Dorsolateral prefrontal cortex (tissue), 122 donors: ENCODE measurements at places on chromosomes 11 and 22.

DNA sequence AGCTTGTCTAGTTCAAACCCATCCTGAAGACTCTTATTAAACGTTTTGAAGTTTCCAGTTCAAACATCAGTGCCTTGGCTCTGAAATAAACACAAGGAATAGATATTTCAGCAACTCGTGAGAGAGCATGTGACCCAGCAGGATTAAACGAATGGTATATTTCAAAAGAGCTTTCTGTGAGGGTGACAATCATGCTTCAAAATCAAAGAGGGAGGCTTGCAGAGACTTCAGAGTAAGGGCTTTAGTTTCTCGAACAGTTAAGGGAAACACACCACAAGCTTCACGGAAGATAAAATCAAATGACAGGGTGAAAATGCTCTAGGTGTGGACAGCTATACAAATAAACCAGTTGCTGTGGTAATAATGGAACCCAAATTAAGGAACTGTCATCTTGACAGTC lies 1.4 kb downstream of the HPS4 start:
- DNase-seq = no peak

- DNase-seq = no peak
Observed at GRCh38 chr22:41620589-41621098, at the start of gene DESI1. Gene DESI1 (minus strand): TSS chr22:41621043. CDS start chr22:41620839, 204 bp downstream.

GRCh38 chr11:1771700-1772099 lies 8.0 kb upstream of the CTSD start:
- peak; percentile 57 for DNase-seq

DNA sequence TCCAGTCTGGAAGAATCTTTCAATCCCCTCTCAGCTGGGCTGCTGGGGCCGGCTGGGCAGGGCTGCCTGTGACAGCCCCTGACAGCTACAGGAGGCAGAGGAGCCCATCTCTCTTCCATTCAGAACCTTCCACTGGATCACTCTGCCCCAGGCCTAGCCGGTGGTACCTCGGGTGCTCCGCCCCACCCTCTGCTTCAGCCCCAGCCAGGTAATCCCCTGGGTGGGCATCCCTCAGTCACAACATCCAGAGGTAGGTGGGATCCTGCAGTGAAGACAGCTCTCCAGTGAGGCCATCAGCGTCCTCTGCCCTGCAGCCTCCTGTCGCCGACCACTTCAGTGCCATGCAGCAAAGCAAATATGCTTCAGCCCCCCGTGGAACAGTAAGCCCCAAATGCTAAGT lies 223.7 kb downstream of the DSCAML1 start:
- peak; percentile 15 for DNase-seq

- DNase-seq = no peak
Observed at GRCh38 chr11:13076961-13077360, 67.8 kb downstream of the RASSF10 start.

GRCh38 chr11:27592098-27592780 lies 85.7 kb upstream of the LIN7C start:
- DNase-seq = no peak

DNA sequence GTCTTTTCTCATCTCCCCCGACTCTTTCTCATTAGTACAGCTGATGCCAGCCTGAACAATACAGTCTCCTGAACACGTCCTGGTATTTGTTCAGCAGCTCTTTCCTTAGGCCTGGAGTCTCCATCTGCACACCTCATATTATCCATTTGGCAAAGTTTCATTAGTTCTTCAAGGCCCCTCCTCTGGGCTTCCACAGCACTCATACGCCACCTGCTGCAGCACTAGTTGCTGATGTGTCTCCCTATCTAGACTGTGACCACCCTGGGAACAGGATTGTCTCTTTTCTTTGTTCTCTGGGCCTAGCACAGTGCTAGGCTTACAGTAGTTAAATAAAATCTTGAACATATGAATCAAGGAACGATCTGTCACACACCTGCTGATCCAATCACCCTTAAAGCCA lies 17.2 kb downstream of the DCHS1 start:
- no peak for DNase-seq

- DNase-seq = no peak
Observed at GRCh38 chr11:47071341-47071740, 105.3 kb downstream of the ARFGAP2 start.

GRCh38 chr11:78298291-78298771 lies 109.6 kb downstream of the USP35 start:
- DNase-seq = no peak

- DNase-seq = no peak
Observed at GRCh38 chr11:14359501-14360031, 583 bp upstream of the RRAS2 start.

DNA sequence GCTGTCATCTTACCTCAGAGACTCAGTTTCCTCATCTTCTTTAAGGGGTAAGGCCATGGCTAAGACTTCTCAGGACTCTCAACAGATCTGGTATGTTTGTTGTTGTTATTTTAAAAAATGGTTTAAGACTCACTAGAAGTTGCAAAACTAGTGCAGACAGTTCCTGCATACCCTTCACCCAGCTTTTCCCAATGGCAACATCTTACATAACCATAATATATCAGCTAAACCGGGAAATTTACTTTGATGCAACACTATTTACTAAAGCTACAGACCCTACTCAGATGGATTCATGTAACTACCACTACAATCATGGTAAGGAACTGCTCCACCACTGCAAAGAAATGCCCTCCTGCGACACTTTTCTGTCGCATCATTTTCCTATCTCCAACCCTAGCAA lies 20.4 kb downstream of the LGR4 start:
- DNase-seq = no peak

- no peak for DNase-seq
Observed at GRCh38 chr22:22369964-22370270, 125.3 kb downstream of the VPREB1 start.

GRCh38 chr11:84930863-84931262 lies 696.3 kb downstream of the DLG2 start:
- no peak for DNase-seq

- no peak for DNase-seq
Observed at GRCh38 chr11:91997226-91997625, 227.4 kb upstream of the FAT3 start.

DNA sequence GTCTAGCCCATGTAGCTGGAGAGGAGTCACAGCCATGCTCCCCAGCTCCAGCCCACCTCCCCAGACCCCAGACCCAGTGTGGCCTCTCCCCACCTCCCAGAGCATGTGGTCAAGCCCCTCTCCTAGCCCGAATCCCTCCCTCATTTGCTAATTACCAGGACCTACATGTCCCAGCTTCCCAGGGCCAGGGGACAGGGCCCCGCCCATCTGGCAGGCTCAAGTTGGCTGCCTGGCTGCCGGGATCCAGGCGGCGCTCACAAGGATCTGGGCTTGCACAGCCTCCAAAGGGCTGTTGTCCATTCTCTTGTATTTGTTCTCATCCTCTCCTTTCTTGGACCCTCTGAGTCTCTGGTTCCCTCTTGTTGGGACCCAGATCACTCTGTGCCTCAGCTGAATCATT lies 4.6 kb upstream of the MIF start:
- DNase-seq = no peak

- DNase-seq = no peak
Observed at GRCh38 chr11:13861411-13861810, 101.1 kb upstream of the SPON1 start.

DNA sequence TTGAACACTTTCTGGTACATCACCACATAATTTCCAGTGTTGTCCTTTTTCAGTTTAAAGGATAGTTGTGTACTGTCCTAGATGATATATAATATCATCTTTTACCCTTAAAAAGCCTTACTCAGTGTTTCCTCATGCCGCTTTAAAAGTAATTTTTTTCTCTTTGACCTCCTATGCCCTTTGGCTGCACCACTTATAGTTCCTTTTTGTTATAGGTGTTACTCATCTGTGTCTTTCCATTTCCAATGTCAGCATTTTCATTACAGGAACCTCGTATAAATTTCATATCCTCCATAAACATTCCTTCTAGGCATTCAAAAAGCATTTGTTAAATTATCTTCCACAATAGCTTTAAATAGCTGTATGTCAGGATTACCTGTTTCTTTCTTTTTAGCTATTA lies 40.8 kb downstream of the USP47 start:
- no peak for DNase-seq

- DNase-seq = no peak
Observed at GRCh38 chr11:25396847-25397246, 900.0 kb downstream of the LUZP2 start.

GRCh38 chr11:131581046-131581445 lies 210.6 kb downstream of the NTM start:
- no peak for DNase-seq

DNA sequence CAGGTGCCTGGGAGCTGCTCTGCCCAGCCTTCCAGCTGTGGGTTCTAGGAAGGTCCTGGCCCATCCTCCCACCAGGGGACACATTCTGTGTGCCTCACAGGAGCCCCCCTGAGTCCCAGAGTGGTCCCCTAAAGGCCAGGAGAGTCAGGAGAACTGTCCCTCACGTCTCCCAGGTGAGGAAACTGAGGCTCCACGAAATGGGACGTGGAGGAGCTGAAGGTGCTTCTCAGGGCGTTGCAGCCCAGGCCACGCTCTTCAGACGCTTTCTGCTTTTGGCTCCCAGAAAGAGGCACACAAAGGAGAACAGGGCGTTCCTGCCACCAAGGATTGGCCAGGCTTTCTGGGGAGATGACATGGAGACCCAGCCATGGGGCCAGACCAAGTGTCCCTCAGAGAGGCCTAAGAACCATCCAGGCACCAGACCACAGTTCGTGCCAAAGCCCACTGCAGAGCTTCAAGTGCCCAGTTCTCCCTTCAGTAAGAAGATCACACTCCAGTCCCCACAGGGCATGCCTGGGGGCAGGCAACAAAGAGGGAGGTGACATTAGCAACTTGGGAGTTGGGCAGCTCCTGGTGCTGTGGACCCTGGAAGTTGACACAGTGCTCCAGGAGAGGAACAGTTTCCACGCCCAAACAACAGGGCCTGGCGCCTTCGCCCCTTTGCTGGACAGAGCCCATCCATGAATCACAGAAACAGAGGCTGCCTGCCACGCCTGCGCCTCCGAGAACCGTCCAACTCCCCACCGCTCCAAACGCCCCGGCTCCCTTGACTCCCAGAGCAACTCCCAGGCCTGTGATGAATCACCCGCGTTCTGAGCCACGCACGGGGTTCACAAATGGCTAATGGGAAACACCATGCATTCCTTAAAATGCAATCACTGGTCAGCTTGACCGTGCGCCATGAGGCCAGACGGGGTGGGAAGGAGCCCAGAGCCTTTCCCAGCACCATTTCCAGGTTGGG lies 589.2 kb downstream of the BRD1 start:
- no peak for DNase-seq

GRCh38 chr11:66868082-66868725 lies 11.3 kb downstream of the LRFN4 start:
- DNase-seq = no peak

GRCh38 chr11:85922367-85922766 lies 67.2 kb downstream of the CCDC83 start:
- no peak for DNase-seq

- no peak for DNase-seq
Observed at GRCh38 chr11:44566952-44567875, 1.8 kb downstream of the CD82 start.

DNA sequence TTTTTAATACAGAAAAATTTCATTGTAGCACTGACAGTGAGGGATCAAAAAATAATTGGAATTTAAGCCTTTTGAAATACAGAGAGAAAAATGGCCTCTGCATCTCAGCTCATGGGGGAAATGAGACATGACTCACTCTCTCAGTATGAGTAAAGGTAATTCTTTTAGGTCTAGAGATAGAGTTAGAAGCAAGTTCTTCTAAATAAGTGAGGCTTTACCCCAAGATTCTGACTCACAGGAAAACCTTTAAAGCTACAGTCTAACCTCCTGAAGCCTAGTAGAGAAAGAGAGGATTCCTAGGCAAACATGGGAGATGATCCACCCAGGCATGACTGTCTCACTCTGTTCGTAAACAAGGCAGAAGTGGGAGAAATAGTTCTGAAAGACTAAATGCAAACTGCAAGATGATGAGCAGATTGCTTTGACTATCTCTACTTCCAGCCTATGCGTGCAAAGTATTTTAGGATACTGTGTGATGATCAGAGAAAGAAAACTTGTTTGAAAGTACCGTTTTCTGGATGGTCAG lies 1003.3 kb upstream of the CCDC90B start:
- no peak for DNase-seq

- DNase-seq = no peak
Observed at GRCh38 chr11:65051398-65051858, 6.9 kb downstream of the NAALADL1 start.

DNA sequence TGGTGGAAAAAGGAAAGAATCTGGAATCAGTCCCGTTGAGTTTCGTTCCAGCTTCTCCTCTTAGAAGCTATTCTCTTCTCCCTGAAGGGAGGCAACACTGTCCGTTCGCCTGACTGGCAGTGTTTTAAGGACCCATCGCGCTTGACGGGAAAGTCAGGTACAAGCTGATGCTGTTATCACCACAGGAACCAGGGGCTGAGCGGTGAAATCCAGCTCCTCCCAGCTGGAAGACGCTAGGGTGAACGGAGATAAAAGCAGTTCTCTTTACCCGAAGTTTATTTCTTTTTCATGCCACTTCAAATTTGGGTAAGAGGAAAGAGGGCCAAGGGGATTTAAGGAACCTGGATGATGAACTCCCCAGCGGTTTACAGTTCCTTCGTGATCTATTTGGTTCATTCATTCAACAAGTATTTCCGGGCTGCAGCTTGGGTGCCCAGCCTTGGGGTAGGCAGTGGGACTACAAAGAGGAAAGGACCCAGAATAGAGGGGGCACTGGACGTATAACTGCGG lies 551 bp upstream of the DEUP1 start:
- no peak for DNase-seq

GRCh38 chr22:37109242-37109917 lies at the start of gene TMPRSS6:
Gene TMPRSS6 (minus strand): TSS chr22:37109713. CDS start chr22:37103417, 6,296 bp downstream.
- no peak for DNase-seq

- DNase-seq = no peak
Observed at GRCh38 chr11:8794126-8794525, 111.5 kb downstream of the RPL27A start.

GRCh38 chr11:79592824-79593223 lies 152.0 kb upstream of the TENM4 start:
- DNase-seq = no peak

GRCh38 chr11:122852796-122853160 lies 14.5 kb downstream of the CRTAM start:
- no peak for DNase-seq

DNA sequence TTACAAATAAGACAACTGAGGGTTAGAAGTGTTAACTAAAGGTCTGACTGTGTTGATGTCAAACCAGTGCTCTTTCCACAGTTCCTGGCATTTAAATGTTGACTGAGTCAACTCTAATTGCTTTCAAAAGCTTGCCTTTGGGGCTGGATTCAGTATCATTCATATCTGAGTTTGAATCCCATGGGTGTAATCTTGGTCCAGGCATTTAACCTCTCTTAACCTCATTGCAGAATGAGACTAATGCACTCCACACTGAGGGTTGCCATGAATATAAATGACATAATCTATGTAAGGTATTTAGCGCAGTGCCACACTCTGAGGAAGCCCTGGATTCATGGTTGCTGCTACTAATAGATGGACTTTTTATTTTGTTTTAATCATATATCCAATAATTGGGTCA lies 274.3 kb downstream of the DDX10 start:
- DNase-seq = no peak

GRCh38 chr22:46183733-46184132 lies 33.4 kb downstream of the PPARA start:
- DNase-seq = no peak

- no peak for DNase-seq
Observed at GRCh38 chr22:32842486-32842885, 41.0 kb downstream of the TIMP3 start.

- DNase-seq = no peak
Observed at GRCh38 chr11:32366666-32367065, 68.7 kb downstream of the WT1 start.

GRCh38 chr11:723120-723883 lies 17.3 kb downstream of the EPS8L2 start:
- no peak for DNase-seq

- no peak for DNase-seq
Observed at GRCh38 chr22:23862103-23862502, 4.4 kb downstream of the SLC2A11 start.

- no peak for DNase-seq
Observed at GRCh38 chr11:67561971-67562619, 21.5 kb upstream of the GSTP1 start.
